ENCODE measurements at places on chromosomes 13 and 19. TPM values are rescaled to one million over a fixed set of nuclear protein-coding genes. Genes with fewer than 3 reads are reported as not detected.

GRCh38 chr13:76830805-76831204 lies 55.4 kb downstream of the KCTD12 start:
- DNase-seq, result no peak

- DNase-seq, result peak; percentile 84
These were observed 485 bp upstream of the ZNF845 start for GRCh38 chr19:53333066-53333462.

- peak; percentile 97 for DNase-seq
These were observed 1.1 kb upstream of the KCTD15 start for GRCh38 chr19:33795370-33796163.

Gene APOC4
- total RNA-seq, result not detected

Gene COL5A3
- total RNA-seq, result 80.9 TPM

Gene MBD3L2
- not detected for total RNA-seq
